ENCODE measurements at places on chromosomes 6 and 20. TPM values are rescaled to one million over a fixed set of nuclear protein-coding genes. Genes with fewer than 3 reads are reported as not detected.

Gene FAM217A
- not detected for total RNA-seq

Gene THBS2
- 38.8 TPM for total RNA-seq

Gene VSTM2L
- 164 TPM for total RNA-seq

Gene GMDS
- 12.8 TPM for total RNA-seq

Gene VGLL2
- 4.6 TPM for total RNA-seq

Gene TUBB2B
- total RNA-seq, result 1.4 TPM

Gene SIRPB1
- 7.2 TPM for total RNA-seq

Gene TP53TG5
- total RNA-seq, result 1.4 TPM

Gene THEMIS
- total RNA-seq, result 0.37 TPM

Gene KIF6
- 0.25 TPM for total RNA-seq

Gene STMND1
- total RNA-seq, result not detected

Measured in right cardiac atrium (tissue), 5 donors.